ENCODE measurements at places on chromosomes 4 and X.

DNA sequence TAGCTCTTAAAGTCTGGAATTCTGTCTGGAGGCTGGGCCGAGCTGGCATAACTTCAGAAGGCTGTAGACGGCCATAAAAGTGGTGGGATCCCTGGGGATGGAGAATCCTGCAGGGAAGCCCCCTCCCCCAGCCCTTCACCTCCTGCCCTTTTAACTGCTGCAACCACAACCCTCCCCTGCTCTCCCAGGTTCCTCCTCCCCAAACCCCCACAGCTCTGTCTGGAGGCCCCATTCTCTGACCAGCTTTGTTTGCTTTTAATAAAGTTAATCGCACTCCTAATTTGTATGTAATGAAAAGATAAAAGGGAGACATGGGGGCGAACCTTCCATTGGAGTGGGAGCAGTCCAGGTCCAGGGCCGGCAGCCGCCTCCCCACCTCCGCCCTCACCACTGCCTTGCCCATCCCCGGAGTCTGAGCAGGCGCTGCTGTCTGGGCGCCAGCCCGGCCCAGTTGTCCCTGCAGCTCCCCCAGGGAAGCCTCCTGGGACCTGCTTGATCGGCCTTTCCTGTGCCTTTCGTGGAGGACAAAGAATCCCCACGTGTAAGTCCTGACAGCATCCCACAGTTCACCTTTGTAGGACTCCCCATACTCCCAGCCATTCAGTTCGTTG lies 84.3 kb downstream of the PJA1 start:
- DNase-seq, result no peak

- DNase-seq, result no peak
Observed at GRCh38 chr4:23889814-23890341, at the start of gene PPARGC1A. Gene PPARGC1A, minus strand, starts transcription at chr4:23890047. Its CDS starts 90 bp downstream, at chr4:23889957.

- DNase-seq, result no peak
Observed at GRCh38 chrX:96481831-96482230, 202.8 kb upstream of the DIAPH2 start.

GRCh38 chrX:65643531-65644052 lies 23.9 kb upstream of the MSN start:
- DNase-seq, result no peak

DNA sequence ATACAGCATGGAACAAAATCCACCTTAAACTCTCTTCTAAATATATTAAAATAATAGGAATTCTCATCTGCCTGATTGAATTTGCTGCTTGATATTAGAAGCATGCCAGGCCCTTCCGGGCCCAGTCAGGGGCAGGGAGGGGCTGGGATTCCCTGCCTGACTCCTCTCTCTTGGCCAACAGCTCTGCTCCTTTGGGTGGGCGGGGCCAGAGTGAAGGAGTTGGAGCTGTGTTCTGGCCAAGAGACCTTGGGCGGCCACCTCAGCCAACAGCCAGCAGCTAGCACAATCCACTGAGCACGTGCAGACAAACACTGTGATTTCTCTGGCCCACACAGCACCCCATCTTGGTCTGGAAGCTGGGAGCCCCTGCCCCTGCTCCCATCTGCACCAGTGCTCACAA lies 140.3 kb downstream of the PJA1 start:
- no peak for DNase-seq

- DNase-seq, result no peak
Observed at GRCh38 chr4:157558016-157558415, 337.5 kb downstream of the GRIA2 start.

DNA sequence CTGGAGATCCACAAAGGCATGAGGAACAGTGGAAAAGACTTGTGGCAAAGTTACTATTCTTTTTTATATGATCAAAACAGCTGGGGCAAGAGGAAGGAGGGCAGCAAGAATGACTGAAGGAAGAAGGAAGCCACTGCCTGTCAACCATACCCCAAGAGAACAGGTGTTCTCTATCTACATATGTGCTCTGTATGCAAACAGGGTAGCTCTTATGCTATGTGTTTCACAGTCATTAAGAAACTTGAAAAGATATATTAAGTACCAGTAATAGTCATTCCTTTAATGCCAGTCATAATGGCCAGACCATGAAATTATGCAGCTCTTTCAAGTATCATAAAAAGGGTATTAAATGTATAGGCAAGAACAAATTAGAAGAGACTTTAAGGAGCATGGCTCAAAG lies 363.9 kb downstream of the KLHL13 start:
- no peak for DNase-seq

DNA sequence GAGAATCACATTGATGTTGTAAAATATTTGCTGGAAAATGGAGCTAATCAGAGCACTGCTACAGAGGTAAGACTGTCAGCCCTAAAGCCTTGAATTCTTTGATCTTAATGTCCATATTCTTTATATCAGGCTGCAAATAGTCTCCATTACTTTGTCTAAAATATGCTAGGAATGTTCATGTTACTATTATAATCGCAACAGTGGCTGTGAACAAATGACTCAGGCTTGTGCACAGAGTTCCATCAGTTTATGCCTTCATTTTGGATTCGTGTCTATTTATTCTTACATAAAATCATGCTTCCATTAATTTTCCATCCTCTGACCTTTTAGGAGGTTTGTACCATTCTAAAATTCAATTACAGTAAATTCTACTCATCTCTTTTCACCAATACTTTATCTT lies 182.7 kb downstream of the ANK2 start:
- DNase-seq, result no peak

DNA sequence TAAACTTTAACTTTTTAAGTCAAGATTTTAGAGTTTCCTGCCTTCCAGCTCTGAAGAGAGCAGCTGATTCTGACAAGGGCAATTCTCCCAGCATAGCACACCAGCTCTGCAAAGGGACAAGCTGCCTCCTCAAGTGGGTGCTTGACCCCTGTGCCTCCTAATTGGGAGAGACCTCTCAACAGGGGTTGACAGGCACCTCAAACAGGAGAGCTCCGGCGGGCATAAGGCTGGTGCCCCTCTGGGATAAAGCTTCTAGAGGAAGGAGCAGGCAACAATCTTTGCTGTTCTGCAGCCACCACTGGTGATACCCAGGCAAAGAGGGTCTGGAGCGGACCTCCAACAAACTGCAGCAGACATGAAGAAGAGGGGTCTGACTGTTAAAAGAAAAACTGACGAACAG lies 872.9 kb upstream of the PCDH10 start:
- no peak for DNase-seq

GRCh38 chr4:726838-727237 lies 21.2 kb downstream of the PCGF3 start:
- no peak for DNase-seq

- DNase-seq, result no peak
Observed at GRCh38 chr4:22385611-22386011, 130.3 kb downstream of the ADGRA3 start.

DNA sequence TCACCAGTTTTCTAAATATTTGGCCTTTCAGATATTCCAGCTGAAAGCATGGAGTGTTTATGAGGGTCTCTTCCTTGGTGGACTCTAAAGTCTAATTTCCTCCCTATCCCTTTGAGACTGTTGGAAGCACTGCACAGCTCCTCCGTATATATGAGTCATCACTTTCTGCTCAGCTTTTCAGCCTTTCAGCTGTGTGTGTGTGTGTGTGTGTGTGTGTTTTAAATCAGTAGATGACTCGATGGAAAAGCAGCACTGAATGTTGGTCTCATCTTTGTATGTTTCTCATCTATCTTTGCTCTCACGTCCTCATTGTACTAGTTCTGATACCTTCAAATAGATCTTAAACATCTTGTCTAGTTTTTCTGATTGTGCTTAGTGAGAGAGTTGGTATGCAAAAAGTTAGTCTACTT lies 81.6 kb downstream of the ZFX start:
- no peak for DNase-seq

DNA sequence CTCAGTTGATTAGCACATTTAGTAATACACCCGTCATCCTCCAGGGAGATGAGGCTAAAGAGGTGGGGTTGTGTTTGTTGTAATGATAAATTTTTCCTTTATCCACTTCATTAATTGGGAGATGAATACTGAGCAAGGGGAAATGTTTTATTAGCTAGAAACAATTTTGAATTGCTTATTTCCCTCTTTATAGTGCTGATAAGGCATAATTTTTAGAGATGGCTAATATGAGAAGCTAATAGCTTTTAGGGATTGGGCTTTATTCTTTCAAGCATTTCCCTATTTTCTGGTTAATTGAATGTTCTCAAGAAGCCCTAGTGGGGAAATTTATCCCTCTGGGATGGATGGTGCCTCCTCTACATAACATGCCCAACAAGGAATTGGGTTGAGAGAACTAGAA lies 365.2 kb upstream of the IGFBP7 start:
- no peak for DNase-seq

DNA sequence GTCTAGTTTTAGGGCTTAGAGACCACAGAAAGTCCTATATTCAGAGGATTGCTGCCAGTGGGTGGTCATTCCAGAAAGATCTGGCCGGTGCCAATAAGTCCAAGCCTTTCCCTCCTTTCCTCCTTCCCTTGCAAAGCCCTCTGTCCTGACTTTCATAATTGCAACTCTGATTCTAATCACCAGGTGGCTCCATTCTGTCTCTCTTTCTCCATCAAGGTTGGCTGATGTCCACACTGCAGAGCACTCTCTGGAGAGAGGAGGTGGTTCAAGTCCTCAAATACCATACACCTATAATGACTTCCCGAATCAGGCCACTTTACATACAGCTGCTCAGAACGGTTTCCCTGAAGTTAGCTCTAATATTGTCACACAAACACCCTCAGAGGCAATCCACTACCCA lies 22.4 kb upstream of the ARMCX4 start:
- DNase-seq, result no peak

GRCh38 chr4:187218705-187219245 lies 495.1 kb upstream of the FAT1 start:
- DNase-seq, result no peak

GRCh38 chrX:2793752-2794151 lies 35.0 kb upstream of the GYG2 start:
- no peak for DNase-seq

DNA sequence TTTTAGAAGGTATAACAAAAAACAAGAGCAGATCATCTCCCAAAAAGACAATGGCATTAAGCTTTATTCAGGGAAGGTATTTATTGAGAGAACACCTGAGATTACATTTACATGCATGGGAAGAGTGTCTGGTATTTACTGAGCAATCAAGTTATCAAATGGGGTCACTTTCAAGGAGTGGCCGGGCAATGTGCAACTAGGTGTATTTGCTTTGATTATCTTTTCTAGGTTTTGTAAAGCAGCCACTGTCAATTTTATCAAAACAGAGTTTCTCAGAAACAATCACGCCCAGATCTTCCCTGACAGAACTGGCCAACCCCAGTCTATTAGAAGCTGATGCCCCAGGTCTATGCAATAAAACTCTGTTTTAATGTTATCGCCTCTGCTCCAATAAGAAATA lies 169.5 kb downstream of the GLRA2 start:
- DNase-seq, result no peak

DNA sequence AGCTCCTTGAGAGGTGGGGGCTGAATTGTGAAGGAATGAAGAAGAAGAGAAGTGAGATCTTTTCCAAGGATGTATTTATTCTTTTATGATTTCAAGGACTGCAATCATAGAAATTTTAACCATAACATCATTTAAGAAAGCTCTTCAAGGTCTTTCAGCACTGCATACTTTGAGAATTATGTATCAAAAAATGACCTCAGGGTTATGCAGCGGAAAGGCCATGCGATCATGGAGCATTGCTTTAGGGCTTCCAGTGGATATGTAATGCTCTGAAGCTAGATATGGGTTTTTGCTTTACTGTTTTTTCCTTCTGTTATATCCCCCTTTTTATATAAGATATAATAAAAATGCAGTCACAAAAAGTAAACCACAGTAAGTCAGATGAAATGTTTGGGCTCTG lies 38.7 kb downstream of the SGMS2 start:
- no peak for DNase-seq

GRCh38 chrX:13750204-13750603 lies 15.7 kb downstream of the OFD1 start:
- DNase-seq, result no peak

- DNase-seq, result no peak
Observed at GRCh38 chr4:104728380-104729122, 233.9 kb upstream of the CXXC4 start.

DNA sequence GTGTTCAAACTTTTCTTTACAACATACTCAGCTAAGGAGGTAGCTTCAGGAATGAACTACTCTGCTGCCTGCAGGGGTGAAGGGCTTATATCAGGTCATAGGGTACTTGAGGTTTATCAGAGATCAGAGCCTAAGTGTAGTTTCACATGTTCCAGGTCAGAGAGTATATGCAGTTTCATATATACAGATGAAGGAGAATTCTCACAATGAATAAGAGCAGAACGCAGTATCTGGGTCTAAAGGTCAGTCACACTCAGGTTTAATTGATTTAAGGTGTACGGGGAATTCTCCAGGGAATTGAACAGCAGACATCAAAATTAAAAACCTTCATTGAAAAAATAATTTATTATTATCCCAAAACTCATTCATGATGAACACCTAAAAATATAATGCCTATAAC lies 700.6 kb downstream of the TECRL start:
- no peak for DNase-seq

GRCh38 chr4:146193628-146194027 lies 18.1 kb downstream of the LSM6 start:
- DNase-seq, result no peak

- DNase-seq, result no peak
Observed at GRCh38 chrX:13131396-13132137, 87.1 kb upstream of the FAM9C start.

GRCh38 chr4:4555916-4556315 lies 14.1 kb upstream of the STX18 start:
- no peak for DNase-seq

GRCh38 chr4:37365888-37366287 lies 121.3 kb downstream of the NWD2 start:
- DNase-seq, result no peak

DNA sequence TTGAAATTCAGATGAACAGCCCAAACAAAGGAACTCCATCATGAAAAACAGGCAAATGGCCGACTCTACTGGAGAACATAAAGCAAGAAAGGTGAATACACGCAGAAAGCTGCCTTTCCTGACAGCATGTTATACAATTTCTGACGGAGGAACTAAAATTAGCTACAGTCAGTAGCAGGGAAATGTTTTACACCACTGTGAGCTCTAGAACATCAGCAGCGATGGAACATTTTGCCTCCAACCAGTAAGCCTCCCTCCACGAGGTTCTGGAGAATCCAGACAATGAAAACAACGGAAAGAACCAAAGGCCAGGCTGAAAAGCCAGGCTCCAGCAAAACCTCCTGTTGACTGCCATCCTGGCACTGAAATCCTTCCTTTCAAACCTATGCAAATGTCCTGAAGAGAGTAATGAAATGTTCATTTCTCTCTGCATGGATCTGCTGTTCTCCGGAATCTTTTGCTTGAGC lies 78.9 kb downstream of the IRF2 start:
- no peak for DNase-seq

- no peak for DNase-seq
Observed at GRCh38 chrX:100994352-100995281, 25.1 kb downstream of the ARL13A start.

- DNase-seq, result no peak
Observed at GRCh38 chr4:75432683-75433082, 81.5 kb downstream of the RCHY1 start.

- DNase-seq, result no peak
Observed at GRCh38 chr4:6107114-6107791, 89.0 kb upstream of the C4orf50 start.

- no peak for DNase-seq
Observed at GRCh38 chr4:70841951-70842350, 2.3 kb upstream of the GRSF1 start.

Data from cortex of kidney (tissue), 1 donor.